IMR-90 (cell line): ENCODE measurements at places on chromosomes 7 and 10. TPM values are rescaled to one million over a fixed set of nuclear protein-coding genes. Genes with fewer than 3 reads are reported as not detected.

PIK3CG gene
- total RNA-seq: under 0.01 TPM in 2 replicates

DNA sequence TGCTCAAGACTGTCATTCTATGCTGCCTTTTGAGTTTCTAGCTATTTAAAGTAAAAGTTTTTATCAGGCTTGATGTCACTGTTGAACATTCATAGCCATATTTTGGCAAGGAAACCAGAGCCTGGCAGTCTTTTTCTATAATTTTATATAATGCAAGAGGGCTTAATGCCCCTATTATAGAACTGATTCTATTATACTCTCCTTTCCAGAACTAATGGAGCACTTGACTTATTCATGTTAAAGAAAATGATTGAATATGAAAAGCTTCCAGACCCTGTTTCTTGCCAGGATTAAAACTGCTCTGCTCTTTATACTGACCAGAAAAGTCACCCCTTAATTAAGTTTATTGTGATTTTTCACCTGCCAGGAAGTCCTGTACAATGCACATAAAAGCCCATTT is 337.6 kb upstream of the CHRM2 start:
- no peaks in the 10 kb centered on the region for H3K36me3 ChIP-seq
- no peak for DNase-seq
- peaks cover 3% of the 10 kb centered on the region; the same call in 1 of the 2 replicates for H3K4me1 ChIP-seq
- H3K27ac ChIP-seq: no peak overlapping the region
- H3K27me3 ChIP-seq: no peaks in the 10 kb centered on the region

GRCh38 chr7:27154901-27155815 is 1.3 kb downstream of the HOXA7 start:
- no peaks in the 10 kb centered on the region; the same call in 1 of the 2 replicates for H3K27me3 ChIP-seq
- peak overlapping the region; percentile 34 for H3K27ac ChIP-seq
- peaks cover 6% of the 10 kb centered on the region; the same call in 1 of the 2 replicates for H3K4me1 ChIP-seq
- no peaks in the 10 kb centered on the region for H3K36me3 ChIP-seq
- DNase-seq: no peak

DNA sequence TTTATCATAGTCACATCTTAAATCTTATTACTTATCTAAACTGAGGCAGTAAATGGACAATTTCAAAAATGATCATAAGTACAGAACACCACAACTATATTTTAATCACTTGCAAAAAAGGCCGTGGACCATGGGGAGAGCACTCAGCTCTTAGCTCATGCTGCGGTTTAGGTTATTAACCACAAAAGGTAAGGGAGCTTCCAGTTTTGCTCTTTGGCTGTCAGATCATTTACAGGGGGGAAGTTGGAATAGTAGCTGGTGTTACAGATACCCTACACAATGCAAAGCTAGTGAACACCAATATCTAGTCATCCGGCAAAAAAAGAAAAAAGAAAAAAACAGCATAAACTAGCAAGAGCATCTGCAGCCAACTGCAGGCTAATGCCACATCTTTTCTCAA is 147.0 kb downstream of the BBS9 start:
- no peaks in the 10 kb centered on the region for H3K4me1 ChIP-seq
- H3K4me3 ChIP-seq: no peak overlapping the region
- no peaks in the 10 kb centered on the region for H3K36me3 ChIP-seq
